ENCODE measurements at places on chromosomes 13 and 19.

DNA sequence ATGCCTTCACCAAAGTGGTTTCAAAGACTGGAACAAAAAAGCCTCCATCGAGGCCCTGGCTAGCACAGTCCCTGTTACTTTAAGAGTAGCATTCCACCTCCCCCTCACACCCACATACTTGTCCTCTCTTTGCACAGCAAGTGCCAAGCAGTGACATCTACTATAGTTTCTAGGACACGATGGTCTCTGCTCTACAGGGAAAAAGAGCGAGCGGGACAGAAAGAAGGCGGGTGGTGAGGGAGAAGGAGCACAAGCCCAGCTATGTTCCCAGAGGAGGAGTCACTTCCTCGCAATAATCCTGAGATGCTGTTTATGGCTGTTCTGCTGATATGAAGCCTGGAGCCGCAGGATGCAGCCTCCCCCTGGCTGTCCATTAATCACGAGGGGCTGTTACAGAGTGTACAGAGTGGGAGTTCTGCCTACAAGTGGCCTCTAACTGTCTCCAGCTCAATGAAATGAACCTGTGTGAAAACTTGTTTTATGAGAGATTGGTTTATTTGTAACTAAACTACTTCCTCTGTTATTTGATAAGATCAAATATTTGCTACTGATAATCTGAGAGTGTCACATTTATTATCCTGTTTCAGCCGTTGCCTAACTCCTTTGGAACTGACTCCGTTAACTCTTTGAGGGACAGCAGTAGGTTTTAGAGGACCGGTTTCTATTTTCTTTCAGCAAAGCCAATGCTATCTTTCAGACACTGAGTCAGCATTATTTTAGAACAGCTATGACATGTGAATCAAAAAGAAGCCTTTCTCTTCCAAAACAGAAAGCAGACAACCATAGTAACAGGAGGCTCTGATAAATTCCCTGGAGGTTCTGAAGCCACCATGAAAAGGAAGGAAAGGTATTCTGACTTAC, 208.0 kb downstream of the SPRY2 start:
- H3K27me3 ChIP-seq = no peaks in the 10 kb centered on the region
- no peak for DNase-seq
- no peak overlapping the region for H3K4me3 ChIP-seq
- no peak overlapping the region for H3K27ac ChIP-seq
- H3K36me3 ChIP-seq = no peaks in the 10 kb centered on the region
- no peaks in the 10 kb centered on the region for H3K4me1 ChIP-seq

GRCh38 chr13:75365724-75366173, 116.2 kb downstream of the TBC1D4 start:
- H3K4me3 ChIP-seq = no peak overlapping the region
- no peaks in the 10 kb centered on the region for H3K36me3 ChIP-seq
- no peak overlapping the region for H3K27ac ChIP-seq
- peaks cover 7% of the 10 kb centered on the region for H3K4me1 ChIP-seq
- no peak for DNase-seq

GRCh38 chr13:36736119-36736726, 62.4 kb downstream of the SERTM1 start:
- no peak overlapping the region for H3K4me3 ChIP-seq
- no peak for DNase-seq
- H3K36me3 ChIP-seq = no peaks in the 10 kb centered on the region
- H3K27me3 ChIP-seq = no peaks in the 10 kb centered on the region

GRCh38 chr13:103299079-103299478, 232.9 kb upstream of the SLC10A2 start:
- H3K4me3 ChIP-seq = no peak overlapping the region
- no peaks in the 10 kb centered on the region for H3K4me1 ChIP-seq
- peaks cover 2% of the 10 kb centered on the region for H3K36me3 ChIP-seq
- no peak overlapping the region for H3K27ac ChIP-seq
- H3K27me3 ChIP-seq = no peaks in the 10 kb centered on the region
- DNase-seq = no peak

DNA sequence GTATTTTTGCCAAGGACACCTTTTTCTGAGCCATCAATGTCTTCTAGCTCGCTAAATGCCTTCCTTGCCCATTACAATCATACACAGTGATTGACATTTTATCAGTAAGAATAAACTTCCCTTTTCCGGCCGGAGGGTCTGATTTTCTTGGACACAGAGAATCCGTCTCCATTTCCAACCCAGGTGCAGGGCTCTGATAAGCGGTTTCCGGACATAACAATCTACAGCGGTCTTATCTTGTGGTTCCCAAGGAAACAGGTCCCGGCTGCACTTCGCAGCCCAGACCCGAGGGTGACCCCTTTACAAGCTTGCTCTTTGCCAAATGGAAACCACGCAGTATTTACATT, 5.1 kb upstream of the ZNF77 start:
- H3K27ac ChIP-seq = peak overlapping the region; percentile 96
- H3K36me3 ChIP-seq = peaks cover 17% of the 10 kb centered on the region
- peak overlapping the region; percentile 95 for H3K4me3 ChIP-seq
- H3K27me3 ChIP-seq = no peaks in the 10 kb centered on the region
- H3K4me1 ChIP-seq = peaks cover 33% of the 10 kb centered on the region

GRCh38 chr13:100209857-100210825, 121.2 kb downstream of the PCCA start:
- peaks cover 2% of the 10 kb centered on the region for H3K36me3 ChIP-seq
- no peak overlapping the region for H3K4me3 ChIP-seq
- DNase-seq = no peak
- H3K27me3 ChIP-seq = no peaks in the 10 kb centered on the region

DNA sequence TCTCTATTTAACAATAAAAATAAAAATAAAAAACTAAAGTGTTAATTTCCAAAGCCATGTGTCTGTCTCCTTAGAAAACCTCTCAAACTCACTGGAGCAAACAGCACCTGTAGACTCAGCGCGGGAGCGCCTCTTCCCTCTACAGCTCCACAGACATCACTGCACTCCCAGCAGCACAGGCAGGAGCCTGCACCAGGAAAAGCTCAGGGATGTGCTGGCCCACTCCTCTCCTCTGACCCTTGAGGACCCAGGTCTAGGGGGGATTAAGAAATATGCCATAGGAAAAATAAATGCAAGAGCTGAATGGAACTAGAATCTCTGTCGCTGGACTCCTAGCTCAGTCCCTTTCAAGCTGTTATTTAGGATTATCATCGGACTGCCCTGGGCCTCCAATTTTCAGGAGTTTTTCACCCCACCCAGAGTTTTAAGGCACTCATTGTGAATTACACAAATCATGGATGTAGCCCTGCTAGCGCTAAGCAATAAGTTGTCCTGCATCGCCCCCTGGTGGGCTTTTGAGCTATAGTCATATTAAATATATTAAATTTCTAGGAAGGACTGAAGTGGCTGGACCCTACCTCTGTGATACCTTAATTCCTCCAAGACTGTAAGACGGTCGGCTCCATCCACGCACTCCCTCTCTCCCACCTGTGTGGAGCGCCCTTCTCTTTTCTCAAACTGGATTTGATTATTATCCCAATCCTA, 333.9 kb downstream of the UQCRFS1 start:
- no peak overlapping the region for H3K4me3 ChIP-seq
- H3K36me3 ChIP-seq = no peaks in the 10 kb centered on the region
- DNase-seq = peak; percentile 19
- H3K27me3 ChIP-seq = peaks cover 34% of the 10 kb centered on the region
- no peaks in the 10 kb centered on the region for H3K4me1 ChIP-seq
- H3K27ac ChIP-seq = no peak overlapping the region

- no peak overlapping the region for H3K4me3 ChIP-seq
- H3K4me1 ChIP-seq = no peaks in the 10 kb centered on the region
- H3K27me3 ChIP-seq = no peaks in the 10 kb centered on the region
Measured at GRCh38 chr19:7844951-7845350, 14.9 kb downstream of the EVI5L start.

GRCh38 chr13:40777166-40777808, 6.3 kb upstream of the MRPS31 start:
- no peak for DNase-seq
- peak overlapping the region; percentile 96 for H3K27ac ChIP-seq
- peaks cover 1% of the 10 kb centered on the region for H3K36me3 ChIP-seq
- H3K4me3 ChIP-seq = peak overlapping the region; percentile 76

DNA sequence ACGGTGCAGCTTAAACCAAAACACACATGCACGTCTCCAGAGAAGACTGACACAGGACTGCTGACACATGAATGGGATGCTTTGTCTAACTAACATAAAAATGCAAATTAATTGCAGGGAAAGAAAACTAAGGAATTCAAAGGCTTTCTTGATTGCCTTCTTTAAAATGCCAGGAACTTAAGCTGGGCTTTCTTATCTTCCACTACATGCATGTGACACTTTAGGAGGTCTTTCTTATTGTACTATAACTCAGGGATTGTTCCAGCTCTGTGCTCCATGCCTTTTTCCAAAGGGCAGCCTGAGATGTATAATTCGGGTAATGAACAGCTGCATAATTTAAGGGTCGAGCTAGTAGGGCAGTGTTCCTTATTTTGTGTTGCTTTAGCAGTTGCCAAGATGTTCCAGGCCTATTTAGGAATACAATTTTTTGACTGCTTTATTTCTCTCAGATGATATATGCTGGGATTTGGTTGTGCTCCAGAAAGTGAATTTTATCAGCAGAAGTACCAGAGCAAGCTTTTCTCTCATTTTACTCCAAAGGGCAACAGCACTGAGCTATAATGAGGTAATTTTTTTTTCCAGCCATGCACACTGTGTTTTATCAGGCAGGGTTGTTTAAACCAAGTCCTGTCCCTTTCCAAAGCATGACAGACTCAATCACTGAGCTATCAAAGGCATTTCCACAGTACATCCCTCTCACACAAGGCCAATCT, 885.2 kb downstream of the PCDH9 start:
- DNase-seq = no peak
- no peaks in the 10 kb centered on the region for H3K4me1 ChIP-seq
- H3K36me3 ChIP-seq = no peaks in the 10 kb centered on the region
- H3K27ac ChIP-seq = no peak overlapping the region

GRCh38 chr19:57241176-57241575, 744 bp downstream of the ZNF805 start:
- peaks cover 44% of the 10 kb centered on the region for H3K4me1 ChIP-seq
- H3K36me3 ChIP-seq = peaks cover 23% of the 10 kb centered on the region
- DNase-seq = no peak
- no peaks in the 10 kb centered on the region for H3K27me3 ChIP-seq
- peak overlapping the region; percentile 87 for H3K4me3 ChIP-seq
- peak overlapping the region; percentile 99 for H3K27ac ChIP-seq

DNA sequence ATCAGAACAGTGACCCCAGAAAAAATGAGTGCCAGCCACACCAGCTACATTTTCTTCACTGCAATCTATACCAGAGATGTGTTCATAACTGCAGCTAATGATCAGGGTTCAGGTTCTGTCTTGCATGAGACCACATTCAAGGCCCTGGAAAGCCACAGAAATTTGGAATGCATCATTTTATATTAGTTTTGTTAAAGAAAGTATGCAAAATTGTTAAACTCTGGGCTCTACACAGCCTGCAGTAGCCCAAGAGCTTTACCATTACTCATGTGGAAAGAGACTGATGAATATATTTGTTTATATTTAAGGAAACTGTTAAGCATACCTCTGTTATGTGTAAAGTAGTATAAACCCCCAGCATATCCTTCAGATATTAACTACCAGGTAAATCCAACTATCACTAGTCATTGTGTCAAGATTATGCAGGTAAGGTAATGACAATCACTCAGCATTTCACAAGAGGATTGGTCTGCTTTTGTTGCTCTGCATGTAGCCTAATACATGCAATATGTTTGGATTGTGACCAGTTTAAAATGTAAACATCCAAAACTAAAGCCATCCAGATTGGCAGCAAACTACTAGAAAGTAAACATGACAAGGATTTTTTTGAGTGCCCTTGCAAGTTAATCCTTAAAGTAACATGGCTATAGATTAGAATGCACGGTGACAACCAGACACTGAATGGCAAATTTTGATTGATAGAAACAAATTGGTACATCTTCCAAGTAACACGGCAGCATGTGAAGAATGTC, 429.1 kb upstream of the ARGLU1 start:
- H3K4me3 ChIP-seq = no peak overlapping the region
- no peaks in the 10 kb centered on the region for H3K4me1 ChIP-seq
- DNase-seq = no peak

- H3K4me1 ChIP-seq = no peaks in the 10 kb centered on the region
- no peak overlapping the region for H3K4me3 ChIP-seq
- H3K36me3 ChIP-seq = no peaks in the 10 kb centered on the region
- H3K27ac ChIP-seq = no peak overlapping the region
- peaks cover 17% of the 10 kb centered on the region for H3K27me3 ChIP-seq
Measured at GRCh38 chr13:107866032-107866940, 349.1 kb downstream of the LIG4 start.

DNA sequence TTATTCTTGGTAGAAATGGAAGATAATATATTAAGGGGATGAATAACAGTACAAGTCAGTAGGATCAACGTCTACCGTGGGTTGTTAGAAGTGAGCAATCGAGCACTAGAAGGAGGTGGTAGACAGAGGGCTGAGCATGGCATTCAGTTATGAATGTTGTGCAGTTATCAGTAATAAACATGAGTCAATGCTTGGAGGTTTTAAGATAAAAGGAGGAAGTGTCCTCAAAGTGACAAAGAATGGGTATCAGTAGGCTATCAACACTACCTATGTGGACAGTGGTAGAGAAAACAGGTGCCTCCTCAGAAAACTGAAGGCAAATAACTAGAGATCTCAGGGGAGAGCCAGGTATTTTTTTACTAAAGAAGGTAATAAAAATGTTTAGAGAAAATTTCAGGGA, 1607.0 kb downstream of the PCDH9 start:
- no peak overlapping the region for H3K27ac ChIP-seq
- DNase-seq = no peak
- H3K27me3 ChIP-seq = no peaks in the 10 kb centered on the region
- peaks cover 2% of the 10 kb centered on the region for H3K36me3 ChIP-seq
- H3K4me1 ChIP-seq = no peaks in the 10 kb centered on the region

DNA sequence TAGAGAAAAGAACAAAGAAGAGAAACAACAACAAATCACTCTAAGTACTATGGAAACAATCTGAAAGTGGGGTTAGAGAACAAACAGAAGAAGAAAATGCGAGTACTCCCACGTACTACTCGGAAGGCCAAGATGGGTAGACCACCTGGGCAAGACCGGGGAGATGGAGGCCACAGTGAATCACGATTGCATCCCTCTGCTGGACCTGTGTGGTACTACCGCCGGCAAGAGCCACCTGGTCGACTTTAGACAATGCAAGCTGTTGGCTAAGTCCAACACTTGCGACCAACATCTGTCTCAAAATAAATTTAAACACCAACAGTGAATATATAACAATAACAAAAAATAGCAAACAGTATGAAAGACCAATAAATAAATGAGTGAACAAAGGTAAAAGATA, 45.5 kb upstream of the ZNF91 start:
- no peaks in the 10 kb centered on the region for H3K4me1 ChIP-seq
- H3K4me3 ChIP-seq = no peak overlapping the region
- peaks cover 2% of the 10 kb centered on the region for H3K36me3 ChIP-seq
- H3K27ac ChIP-seq = no peak overlapping the region

GRCh38 chr13:25281193-25281934, 5.9 kb downstream of the MTMR6 start:
- no peak for DNase-seq
- no peak overlapping the region for H3K4me3 ChIP-seq
- peaks cover 81% of the 10 kb centered on the region for H3K4me1 ChIP-seq
- H3K36me3 ChIP-seq = peaks cover 14% of the 10 kb centered on the region
- H3K27me3 ChIP-seq = no peaks in the 10 kb centered on the region

- H3K36me3 ChIP-seq = peaks cover 21% of the 10 kb centered on the region
- no peak for DNase-seq
- H3K27ac ChIP-seq = peak overlapping the region; percentile 85
Measured at GRCh38 chr13:72728290-72728605, 525 bp downstream of the BORA start.

Measured in central memory CD8-positive, alpha-beta T cell (primary cell).